ENCODE measurements at places on chromosomes 4 and X.

DNA sequence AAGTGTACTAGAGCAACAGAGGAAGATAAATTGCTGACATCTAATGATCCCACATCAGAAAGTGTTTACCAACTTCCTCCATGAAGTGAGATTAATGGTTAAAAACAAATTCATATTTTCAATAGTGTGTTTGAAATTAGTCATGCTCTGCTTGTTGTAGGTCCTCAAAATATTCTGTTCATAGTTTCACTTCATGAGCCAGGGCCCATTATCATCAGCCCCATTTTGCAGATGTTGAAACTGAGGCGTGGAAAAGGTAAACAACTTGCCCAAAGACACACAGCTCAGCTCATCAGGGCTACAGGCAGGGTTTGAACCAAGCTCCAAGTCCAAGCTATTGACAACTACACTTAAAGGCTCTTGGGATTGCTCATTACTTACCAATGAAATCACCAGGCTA, 103.5 kb upstream of the PPARGC1A start:
- no peak for DNase-seq

GRCh38 chr4:127778102-127778501, 4.0 kb upstream of the HSPA4L start:
- DNase-seq = no peak

DNA sequence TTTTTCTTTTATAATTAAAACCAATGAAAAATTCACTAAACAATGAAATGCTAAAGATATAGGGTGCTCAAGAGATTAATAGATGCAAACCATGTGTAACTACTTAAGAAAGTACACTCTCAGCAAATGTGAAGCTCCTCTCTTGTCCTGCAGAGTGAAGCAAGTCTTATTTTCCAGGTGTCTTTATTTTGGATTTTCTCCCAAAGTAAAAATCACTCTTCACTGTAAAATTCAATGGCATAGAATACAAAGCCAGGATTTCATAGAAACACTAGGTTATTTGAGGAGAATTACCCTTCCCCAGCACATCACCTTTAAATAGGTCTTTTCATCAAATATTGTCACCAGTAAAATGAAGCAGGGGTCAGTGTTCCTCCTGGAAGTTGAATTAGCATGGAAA, 57.0 kb upstream of the GIMD1 start:
- DNase-seq = no peak

DNA sequence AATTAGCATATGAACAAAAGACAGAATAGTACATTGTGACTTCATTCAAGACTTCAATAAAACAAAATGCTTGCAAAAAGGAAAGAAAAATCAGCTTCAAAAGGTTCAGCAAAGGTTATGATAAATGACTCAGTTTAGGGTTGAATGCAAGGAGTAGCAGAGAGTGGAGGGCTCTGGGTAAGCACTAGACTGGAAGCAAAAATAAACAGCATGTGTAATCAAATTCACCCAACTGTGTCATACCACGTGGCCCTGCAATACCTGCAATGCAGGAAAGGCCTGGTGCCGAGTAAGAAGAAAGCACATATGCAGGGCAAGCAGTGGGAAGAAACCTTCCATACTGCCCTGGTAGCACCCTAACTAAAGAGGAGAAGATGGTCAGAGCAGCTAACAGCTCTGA, 88.7 kb downstream of the ATP11C start:
- no peak for DNase-seq

- no peak for DNase-seq
These were observed 214.4 kb upstream of the ARSJ start for GRCh38 chr4:114193624-114194399.

DNA sequence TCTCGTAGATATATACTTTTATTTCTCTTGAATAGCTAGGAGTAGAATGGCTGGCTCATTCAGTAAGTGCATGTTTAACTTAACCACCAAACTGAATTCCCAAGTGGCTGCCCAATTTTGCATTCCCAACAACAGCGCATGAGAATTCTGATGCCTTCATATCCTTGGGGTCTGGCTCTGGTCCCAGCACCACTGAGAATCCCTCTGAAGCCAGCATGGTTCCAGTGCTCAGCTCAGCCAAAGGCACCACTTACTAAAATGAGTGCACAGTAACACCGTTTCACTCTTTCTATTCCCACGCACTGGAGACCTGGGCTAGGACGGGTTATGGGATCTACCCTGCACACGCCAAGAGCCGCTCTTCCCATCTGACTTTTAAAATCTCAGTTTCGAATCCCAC, 60.4 kb downstream of the CASP3 start:
- no peak for DNase-seq

DNA sequence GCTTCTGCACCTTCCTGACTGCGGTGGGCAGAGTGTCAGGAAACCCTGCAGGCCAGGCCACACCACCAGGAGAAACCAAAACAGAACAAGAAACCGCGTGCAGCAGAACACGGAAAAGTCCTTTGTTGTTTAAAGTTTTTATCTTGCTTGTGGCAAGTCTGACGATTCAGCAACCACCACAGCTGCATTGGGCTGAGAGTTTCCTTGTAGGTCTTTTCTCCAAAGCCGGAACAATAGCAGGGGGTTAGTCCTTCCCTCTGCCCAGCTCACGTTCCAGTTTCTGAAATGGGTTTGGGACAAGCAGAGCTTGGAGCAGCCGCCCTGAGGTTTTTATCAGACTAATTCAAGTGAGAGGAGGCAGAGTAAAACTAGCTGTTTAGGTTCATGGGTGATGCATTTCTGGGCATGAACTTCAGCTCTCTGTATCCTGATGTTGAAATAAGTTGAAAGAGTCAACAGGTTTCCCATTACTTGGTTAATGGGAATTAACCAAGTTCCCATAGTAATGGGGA, 216.9 kb downstream of the PTTG2 start:
- DNase-seq = no peak

DNA sequence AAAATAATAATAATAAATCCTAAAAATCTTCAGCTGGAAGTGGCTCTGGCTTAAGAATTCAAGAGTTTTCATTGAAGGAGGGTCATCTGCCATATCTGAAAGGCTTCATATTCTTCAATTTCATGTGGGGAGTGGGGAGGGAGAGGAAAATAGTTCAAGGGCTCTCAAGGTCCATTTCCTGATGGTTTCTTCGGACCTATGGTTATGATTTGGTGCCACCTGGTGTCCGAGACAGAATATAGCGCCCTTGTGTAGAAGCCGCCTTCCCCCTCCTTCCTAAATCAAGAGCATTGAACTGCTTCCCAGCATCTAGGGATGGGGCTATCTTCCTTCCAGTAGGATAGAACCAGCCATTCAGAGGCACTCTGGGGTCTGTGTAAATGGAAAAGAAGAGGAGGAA, 34.3 kb downstream of the NLGN3 start:
- DNase-seq = no peak

DNA sequence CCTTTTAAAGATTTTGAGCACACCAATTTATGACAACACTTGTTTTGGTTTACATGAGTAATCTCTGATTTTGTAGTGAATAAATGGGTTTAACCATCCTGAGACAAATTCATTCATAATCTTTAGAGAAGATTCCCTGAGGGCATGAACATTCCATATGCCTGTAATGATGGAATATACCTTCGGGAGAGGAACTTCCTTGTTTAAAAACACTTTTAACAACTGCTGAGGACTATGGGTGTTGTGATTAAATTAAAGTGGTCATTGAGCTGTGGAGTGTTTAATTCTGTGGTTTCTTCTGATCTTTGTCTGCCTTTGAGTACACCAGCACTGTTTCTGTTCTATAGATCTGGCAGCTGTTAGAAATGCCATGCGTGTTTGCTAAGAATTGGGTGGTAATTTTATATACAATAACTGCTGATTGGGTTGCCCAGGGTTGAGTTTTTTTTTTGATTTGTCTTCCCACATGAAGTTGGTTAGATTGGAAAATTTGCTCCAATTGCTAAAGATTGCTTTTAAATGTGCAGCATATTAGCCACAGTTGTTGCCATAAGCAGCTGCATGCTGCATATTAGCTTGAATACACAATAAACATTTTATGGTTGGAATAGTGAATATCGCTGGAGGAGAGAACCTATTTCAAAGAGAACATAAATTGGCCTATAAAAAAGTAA, 86.8 kb downstream of the DCLK2 start:
- DNase-seq = no peak

DNA sequence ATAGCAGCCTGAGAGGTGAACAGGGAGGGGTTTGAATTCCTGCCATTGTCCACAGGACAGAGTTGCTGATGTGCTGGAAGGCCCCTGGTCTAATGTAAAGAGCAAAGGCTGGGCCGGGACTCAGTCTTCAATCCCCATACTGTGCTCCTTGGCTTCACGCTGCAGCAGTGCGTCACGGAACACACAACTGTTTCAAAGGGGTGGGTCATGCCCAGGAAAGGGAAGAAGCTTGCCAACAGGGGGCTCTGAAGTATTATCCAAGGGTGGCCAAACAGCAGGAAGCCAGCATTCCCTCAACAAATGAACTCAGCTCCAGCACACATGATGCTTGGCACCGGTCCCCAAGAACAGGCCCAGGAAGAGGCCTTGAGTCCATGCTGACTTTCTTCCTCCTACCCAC, 122.5 kb downstream of the NFKB1 start:
- DNase-seq = no peak

DNA sequence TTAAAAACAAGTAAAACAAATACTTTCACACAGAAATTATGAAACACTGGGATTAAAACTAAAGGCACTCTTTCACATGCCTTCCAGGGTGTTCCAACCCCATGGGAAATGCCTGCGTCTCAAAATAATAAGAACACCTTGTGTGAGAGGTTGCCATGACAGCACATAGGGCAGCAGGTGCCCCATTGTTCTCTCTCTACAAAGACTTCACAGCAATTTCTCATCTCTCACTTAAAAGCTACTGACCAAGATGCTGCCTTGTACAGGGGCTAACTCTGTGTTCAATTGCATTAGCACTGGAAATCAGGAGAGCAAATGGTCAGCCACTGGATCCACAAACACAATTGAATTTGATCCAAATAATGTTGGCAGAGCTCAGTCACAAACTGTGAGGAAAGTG, 102.5 kb upstream of the GALNTL6 start:
- no peak for DNase-seq

DNA sequence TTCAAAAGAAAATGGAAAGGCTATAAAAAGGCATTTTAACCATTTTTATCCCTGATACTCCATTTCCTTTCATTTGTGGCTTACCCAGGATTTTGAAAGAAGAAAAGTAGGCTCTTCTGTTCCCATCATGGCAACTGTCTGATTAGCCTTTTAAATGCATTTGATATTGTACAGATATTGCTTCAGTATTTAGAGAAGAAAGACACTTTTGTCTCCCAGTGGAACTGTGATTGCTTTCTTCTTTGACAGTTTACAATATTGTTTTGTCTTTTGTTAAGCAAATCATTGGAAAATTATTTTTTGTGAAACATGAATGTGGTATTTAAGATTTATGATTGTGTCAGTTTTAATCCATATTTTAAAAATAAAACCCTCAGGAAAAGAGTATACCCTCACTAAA, 297.4 kb upstream of the TACR3 start:
- DNase-seq = no peak

DNA sequence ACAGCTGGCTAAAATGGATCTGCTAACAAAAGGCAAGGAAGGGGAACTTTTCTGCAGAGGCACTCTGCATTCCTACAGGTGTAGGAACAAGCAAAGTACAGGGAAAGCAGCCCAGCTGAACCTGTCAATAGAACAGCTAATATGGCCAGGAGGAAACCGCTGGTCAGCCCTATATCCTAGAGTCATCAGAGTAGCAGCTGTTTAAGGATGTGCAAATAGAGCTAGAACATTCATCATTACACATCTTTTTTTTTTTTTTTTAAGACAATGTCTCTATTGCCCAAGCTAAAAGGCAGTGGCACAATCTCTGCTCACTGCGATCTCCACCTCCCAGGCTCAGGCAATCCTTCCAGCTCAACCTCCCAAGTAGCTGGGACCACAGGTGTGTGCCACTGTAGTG, 163.0 kb downstream of the BTC start:
- DNase-seq = no peak

GRCh38 chr4:73213916-73214653, 44.5 kb downstream of the ANKRD17 start:
- no peak for DNase-seq

- no peak for DNase-seq
These were observed 90.2 kb downstream of the TET2 start for GRCh38 chr4:105236916-105237311.

DNA sequence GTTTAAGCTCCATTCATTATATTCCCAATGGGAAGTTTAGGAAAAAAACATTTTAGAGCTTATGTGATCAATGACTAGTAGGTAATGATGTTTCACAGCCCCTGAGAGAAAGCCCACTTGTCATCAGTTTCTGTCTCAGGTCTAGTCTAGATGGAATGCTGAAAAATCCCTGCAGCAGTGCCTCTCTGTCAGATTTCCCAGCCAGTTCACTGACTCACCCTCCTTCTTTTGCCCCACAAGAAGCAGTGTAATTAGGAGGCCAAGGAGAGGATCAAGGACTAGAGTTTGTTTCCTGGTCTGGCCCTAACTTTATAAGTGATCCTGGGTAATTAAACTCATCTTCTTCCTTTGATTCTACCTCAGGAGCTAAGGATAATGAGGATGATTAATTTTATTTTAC, 118.7 kb upstream of the ANXA3 start:
- DNase-seq = no peak

GRCh38 chrX:44189116-44189515, 154.4 kb downstream of the EFHC2 start:
- no peak for DNase-seq

DNA sequence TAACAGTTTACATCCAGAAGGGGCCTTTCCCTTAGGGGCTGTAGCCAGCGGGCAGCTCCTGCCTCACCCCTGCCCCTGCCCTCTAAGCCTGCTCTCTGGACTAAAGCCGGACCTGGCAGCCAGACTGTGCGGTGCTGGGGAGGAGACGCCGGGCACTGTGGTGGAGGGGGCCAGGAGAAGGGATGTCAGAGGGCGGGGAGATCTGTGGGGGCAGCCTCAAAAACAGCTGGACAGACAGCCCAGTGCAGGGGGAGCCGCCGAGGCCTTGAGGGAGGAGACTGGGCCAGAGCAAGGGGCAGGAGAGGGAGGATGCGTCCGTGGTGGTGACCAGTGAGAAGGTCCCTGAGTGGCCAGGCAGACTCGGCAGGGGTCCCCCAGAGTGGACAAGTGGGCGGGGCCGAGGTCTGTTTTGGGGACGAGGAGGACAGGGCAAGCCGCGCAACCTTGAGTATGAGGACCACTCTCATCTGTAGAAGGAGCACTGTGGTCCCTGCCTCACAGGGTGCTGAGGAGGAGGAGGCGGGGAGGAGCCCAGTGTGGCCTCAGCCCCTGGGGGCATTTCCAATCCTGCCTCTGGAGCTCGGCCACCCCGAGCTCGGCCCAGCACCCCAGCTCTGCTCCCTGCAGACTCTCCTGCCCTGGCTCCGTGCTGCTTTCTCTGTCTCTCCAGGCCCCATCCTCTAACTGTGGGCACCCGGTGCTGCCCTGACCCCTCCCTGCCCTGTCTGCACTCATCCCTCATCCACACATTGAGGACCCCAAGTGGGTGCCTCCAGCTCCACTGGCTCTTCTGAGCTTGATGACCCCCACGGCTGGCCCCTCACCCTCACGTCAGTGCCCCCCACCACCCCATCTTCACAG, 59.2 kb upstream of the NKX1-1 start:
- DNase-seq = no peak

Data from cerebellar nuclear complex (tissue), 1 donor.